ENCODE measurements at places on chromosomes 2 and 18.

DNA sequence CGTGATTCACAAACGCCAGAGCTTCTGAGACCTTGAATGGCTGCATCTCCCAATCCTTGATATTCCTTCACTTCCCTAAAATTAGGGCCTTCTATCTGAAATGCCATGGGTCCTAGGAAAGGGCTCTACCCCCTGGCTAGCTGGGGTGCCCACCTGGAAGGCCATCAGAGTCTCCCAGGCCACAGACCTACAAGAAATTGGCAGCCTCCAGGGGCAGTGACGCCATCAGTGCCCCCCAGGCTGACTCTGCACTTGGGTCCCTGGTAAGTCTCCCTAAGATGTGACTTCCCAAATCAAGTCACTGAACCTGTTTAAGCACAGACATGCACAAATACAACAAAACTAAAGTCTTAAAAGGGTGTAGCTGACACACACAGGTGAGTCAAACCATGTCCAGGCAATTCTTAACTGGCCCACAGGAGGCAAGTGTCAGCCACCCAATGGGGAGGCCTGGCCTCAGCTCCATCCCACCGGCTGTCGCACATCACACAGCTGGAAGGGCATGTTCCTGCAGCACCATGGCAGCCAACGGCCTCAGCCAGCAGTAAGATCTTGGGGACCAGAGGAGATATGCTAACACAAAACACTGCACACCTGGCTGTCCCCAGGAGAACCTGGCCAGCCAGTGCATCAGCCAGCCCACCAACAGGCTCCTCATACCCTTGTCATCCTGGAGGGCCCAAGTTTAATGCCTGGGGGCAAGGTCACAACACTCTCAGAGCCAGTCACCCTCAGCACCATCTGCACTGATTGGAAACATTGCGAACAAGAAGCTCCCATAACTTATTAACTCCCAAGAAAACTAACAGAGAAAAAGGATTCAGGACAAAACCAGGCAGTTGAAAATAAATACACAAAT is 5.2 kb downstream of the PARD6G start:
- DNase-seq: no peak

GRCh38 chr2:33681364-33681757 is 82.3 kb upstream of the FAM98A start:
- no peak for DNase-seq

DNA sequence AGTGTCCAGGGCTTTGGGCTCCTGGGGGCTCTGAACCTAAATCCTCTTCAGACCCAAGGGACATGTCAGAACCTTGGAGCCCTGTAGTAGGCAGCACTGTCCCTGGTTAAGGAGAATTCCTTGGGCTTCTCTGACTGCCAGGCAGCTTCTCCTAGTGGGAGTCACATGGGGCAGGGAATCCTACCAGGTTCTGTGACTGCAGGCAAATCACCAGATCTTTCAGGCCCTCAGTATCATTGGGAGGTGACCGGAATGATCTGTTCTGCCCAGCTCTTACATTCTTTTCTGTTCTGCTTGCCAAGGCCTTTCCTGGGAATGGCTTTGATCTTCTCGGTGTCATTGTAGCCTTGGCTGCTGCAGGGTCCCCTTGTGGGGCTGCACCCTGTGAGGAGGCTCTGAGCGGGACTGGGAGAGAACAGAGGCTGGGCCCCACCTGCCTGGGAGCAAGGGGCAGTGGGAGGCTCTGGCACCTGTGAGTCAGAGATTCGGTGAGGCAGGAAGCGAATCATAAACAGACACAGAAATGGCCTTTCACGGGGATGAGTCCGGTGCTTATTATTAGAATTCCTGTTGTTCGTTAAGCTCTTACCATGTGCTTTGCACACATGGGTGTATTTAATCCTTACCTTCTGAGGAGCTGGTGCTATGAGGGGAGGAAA is 14.1 kb downstream of the CEP68 start:
- DNase-seq: no peak

- DNase-seq: no peak
Measured at GRCh38 chr2:44360749-44361329, 455 bp downstream of the PREPL start.

DNA sequence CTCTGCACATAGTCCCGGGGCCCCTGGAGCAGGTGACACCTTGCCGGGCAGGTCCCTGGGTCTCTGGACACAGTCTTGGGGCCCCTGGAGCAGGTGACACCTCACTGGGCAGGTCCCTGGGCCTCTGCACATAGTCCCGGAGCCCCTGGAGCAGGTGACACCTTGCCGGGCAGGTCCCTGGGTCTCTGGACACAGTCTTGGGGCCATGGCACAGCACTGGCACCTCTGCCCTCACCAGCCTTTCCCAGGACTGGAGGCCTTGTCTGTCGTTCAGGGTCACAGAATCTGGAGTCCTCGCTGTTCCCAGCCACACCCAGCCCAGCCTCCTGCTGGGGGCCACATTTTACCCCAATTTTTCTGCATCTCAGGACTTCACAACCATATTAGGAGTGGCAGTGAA is 2.2 kb downstream of the TPO start:
- DNase-seq: no peak

GRCh38 chr2:106107509-106108131 is 86.5 kb downstream of the UXS1 start:
- DNase-seq: no peak

DNA sequence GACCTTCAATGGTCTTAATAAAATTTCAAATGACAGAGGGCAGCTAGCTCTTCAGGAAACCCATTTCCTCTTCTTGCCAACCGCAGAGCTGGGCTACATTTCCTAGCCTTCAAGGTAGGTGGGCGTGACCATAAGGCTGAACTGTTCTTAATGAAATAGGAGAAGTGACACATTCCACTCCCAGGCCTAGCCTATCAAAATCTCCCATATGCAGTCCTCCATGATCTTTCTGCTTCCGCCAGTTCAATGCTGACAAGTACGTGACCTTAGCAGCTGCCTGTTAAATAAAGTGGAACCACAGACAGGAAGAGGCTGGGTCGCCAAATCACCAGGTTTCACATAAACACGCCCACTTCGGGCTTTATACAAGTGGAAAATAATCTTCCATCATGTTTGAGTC is 13.2 kb downstream of the SERPINE2 start:
- DNase-seq: peak; percentile 44

GRCh38 chr2:226698671-226699070 is 100.9 kb downstream of the IRS1 start:
- no peak for DNase-seq

GRCh38 chr2:13046557-13047165 is 329.9 kb downstream of the TRIB2 start:
- no peak for DNase-seq

DNA sequence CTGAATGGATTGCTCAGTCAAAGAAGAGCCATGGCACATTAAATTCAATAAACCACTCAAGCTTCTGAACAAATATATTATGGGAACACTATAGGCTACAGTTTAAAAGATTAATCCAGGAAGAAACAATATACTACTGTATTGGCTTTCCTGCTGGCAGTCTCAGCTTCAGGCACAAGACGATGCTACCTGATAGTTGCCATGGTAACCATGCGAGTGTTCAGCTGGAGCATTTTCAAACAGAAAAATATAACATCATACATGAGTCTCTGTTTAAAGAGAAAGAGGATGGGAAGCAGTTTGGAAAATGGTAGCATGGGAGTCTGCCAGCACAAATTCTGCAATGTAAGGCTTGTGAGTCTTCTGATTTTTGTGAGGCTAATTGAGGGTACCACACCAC is 65.9 kb upstream of the CPO start:
- no peak for DNase-seq

DNA sequence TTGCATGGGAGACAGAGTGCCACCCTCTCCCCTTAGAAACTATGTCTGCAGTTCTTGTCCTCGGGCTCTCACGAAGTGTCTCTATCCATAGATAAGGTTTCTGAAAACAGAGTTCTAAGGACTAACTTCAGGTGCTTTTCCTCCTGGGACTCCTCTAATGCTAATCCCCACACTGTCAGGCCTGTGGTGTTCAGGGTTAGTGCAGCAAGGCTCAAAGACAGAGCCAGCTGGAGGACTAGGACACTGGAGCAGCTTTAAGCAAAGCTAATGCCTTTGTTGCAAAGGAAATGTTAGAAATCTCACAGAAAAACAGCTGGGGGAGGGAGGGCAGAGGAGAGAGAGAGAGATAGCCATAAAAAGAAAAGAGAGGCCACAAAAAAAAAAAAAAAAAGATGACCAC is 824.0 kb upstream of the FSHR start:
- DNase-seq: no peak

- DNase-seq: no peak
Measured at GRCh38 chr2:33220533-33220932, 255.9 kb upstream of the RASGRP3 start.

DNA sequence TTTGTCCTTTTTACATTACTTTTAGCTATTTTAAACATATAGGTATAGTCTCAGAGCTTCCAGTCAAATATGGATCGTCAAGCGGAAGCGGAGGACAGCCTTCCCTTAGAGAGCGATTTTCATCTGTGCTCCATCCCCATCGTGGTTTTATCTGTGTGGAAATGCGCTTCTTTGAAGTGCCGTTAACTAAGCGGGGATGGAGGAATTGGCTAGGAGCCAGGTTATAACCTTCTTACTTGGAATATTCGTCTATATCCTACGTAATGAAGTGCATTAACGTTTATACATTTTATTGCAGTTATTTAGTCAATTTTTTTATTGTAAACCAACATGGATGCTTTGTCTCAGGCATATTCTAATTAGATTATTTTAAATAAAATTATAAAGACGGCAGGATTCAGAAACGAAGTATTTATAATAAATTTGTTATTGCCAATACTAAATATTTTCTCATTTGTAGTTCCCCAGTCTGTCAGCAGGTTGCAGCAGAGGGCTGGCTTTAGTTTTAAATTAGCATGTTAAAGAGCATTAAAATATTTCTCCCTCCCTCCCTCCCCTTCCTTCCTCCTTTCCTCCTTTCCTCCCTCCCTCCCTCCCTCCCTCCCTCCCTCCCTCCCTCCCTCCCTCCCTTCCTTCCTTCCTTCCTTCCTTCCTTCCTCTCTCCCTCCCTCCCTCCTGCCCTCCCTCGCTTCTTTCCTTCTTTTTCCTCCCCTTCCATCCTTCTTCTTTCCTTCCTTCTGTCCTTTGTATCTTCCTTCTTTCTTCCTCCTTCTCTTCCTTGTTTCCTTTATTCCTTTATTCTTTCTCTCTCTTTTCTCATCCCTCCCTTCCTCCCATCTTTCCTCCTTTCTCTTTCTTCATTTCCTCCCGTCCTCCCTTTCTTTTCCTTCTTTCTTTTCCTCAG is 80.6 kb upstream of the DOCK10 start:
- DNase-seq: no peak

- DNase-seq: no peak
Measured at GRCh38 chr2:225065882-225066281, 23.6 kb upstream of the DOCK10 start.

DNA sequence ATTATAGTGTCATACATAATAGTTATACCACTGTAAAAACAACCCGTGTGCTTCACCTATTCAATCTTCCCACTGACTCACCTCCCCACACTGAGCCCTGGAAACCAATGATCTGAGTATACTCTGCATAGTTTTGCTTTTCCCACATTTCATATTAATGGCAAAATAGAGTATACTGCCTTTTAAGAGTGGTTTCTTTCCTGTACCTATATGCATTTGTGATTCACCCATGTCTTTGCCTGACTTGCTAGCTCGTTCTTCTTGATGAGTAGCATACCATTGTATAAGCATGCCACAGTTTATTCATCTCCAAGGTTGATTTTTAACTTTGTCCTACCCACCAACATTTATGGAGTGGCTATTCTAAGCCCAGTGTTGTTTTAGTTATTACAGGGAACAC is 686.4 kb downstream of the PLCL1 start:
- no peak for DNase-seq

- no peak for DNase-seq
Measured at GRCh38 chr2:204472375-204472774, 72.9 kb upstream of the PARD3B start.

GRCh38 chr2:239263669-239264491 is 136.9 kb downstream of the HDAC4 start:
- DNase-seq: no peak

DNA sequence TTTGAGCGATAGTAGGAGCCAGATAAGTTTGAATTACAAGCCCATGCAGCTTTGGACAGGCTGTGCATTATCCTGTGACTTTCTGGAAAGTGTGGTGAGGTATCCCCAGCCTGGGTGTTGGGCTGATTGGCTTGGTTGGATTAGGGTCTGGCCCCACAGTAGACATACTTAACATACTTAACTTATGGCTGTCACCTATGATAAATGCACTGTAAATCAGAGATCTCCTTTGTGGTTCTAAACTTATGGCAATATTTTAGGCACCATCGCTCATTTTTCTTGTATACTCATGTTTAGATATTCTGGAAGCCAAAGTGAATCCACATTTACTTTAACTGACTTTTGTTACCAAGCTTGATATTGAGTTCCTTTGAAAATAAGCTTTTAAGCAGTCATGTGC is 54.8 kb downstream of the SPTBN1 start:
- DNase-seq: no peak

GRCh38 chr2:172680436-172681068 is 55.1 kb upstream of the RAPGEF4 start:
- no peak for DNase-seq

DNA sequence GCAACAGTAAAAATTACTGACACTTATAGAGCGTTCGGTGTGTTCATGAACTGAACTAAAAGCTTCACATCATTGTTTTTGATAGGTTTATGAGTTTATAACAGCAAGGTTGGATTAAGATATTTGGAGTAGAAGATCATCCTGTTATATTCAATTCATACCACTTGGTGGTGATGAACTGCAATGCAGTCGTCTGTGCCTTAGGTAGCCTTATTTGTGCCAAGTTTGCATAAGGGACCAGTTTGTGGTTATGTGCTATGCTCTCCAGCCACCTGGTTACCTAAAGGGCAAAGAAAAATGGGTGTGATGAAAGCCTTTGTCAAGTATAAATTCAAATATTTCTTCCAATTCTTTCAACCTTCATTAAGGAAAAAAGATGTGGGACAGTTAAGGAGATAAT is 150.9 kb upstream of the KCNH7 start:
- no peak for DNase-seq

DNA sequence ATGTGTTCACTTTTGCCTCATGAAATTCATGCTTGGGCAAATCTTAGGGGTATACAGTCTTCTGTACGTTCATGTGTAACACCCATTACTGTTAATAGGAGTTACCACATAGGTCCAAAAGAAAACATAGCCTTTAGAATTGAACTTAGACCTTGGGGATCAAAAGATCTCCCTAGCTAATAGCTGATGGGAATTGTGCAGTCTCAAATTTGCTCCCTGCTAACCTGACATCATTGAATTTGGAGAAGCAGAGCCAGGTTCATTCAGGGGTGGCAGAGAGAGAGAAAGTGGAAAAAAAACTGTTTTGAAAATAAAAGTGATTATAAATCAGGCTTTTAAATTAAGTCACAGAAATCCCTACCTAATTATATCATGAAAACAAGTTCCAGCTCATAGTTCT is 28.0 kb upstream of the PPP3R1 start:
- DNase-seq: no peak

GRCh38 chr2:48874282-48874681 is 118.8 kb upstream of the LHCGR start:
- DNase-seq: no peak

DNA sequence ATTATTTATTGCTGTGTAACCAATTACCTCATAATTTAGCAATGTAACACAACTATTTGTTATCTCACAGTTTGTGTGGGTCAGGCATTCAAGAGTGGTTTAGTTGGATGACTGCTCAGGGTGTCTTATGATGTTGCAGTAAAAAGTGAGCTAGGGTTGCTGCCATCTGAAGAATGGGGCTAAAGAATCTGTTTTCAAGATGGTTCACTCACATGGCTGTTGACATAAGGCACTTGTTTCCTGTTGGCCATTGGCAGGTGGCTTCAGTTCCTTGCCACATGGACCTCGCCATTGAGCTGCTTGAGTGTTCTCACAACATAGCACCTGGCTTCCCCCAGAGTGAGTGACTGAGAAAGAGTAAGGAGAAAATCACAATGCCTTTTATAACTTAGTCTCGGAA is 123.2 kb downstream of the TMEM17 start:
- DNase-seq: no peak

GRCh38 chr2:64698668-64699444 is 45.1 kb upstream of the SERTAD2 start:
- DNase-seq: no peak
